ENCODE measurements at places on chromosomes 6 and 20.

GRCh38 chr6:118869894-118870589, 23.9 kb upstream of the ASF1A start:
- no peak for DNase-seq

DNA sequence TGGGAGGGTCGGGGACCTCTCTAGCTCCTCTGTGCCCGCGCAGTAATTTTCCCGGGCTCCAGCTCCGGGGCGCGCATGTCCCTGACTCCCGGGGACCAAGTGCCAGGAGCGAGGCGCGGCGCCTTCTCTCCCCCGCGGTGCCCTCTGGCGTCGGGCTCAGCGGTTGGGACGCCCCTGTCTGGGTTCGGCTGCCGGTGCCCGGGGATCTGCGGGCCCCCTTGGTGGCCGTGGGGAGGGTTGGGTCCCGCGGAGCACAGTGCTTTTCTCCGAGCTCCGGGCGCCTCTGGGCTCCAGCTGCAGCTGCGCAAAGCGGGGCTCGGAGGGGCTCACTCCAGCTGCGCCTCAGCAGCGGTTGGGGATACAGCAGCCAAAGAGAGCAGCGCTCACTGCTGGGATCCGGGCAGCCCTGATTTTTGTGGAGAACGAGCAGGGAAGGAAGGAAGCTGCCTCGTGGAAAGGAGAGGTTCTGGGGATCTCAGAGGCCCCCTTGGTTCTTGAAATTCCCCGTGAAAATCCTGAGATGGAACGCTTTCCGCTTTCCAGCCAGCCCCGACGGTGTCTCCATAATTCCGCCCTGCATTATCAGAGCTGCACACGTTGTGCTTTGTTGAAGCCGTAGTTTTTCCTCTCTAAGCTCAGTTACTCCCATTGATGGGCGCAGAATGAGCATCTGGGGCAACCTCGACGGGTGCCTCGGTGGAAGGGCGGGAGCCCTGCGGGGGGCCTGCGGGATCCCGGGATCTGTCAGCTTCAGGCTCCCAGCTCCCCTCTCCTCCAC, 861 bp downstream of the PPP1R14C start:
- no peak for DNase-seq

GRCh38 chr6:5275497-5275896, 14.2 kb downstream of the FARS2 start:
- DNase-seq, result no peak

DNA sequence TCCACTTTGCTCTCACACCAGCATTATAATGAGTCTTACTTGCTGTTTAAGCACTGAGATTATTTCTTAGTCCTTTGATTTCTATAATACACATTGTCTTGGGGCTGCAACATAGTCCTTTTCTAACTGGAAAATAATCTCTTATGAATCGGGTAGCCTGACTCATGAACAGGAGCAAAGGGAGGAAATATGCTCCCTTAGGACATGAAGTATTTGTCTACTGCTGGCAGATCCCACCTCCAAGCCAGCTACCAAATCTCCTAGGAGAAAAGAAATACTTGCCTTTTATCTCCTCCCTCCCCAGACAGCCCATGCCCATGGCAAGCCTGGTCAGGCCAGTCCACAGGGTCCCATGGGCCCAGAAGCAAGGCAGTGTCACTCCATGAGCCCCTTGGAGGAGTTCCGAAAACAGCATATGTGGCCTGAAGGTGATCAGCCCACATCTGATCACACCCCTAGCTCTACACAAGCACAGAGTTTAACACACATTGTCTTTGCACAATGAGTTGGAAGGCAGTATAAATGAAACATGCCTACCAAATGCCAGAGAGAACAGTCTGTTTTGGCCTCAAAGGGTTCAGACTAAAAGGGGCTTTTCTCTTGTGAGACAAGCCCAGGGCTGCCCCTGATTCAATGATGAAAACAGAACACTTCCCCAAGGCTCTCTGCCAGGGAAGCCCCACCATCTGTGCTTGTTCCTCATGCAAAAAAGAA, 37.1 kb upstream of the SLC4A11 start:
- no peak for DNase-seq

- no peak for DNase-seq
These were observed 129.0 kb upstream of the TNFAIP3 start for GRCh38 chr6:137737836-137738596.

DNA sequence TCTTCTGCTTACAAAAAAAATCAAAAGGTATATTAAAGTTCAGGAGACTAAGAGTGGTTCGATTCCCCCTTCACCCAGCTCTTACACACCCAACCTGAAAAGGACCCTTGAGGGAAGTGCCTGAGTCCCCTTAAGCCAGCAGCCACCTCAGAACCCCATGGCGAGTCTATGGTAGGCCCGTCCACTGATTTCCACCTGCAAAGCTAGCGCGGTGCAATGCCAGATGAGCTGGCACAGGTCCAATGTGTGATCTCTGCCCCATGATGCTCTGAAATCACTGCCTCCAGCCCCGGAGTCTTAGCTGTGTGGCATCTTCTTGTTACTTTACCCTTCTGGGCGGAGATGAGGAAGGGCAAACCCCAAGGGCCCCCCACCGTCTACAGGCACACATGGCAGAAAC, 109.3 kb downstream of the SMOC2 start:
- DNase-seq, result no peak

Measured in NCI-H2081 (cell line).